ENCODE measurements at places on chromosomes 5 and 9.

- peak; percentile 53 for DNase-seq
Measured at GRCh38 chr5:9545992-9546851, at the start of gene SEMA5A. Gene SEMA5A, minus strand, starts transcription at chr5:9546075. Its CDS starts 166,129 bp downstream, at chr5:9379946.

GRCh38 chr9:136239135-136239982 is 6.3 kb downstream of the QSOX2 start:
- DNase-seq = no peak

DNA sequence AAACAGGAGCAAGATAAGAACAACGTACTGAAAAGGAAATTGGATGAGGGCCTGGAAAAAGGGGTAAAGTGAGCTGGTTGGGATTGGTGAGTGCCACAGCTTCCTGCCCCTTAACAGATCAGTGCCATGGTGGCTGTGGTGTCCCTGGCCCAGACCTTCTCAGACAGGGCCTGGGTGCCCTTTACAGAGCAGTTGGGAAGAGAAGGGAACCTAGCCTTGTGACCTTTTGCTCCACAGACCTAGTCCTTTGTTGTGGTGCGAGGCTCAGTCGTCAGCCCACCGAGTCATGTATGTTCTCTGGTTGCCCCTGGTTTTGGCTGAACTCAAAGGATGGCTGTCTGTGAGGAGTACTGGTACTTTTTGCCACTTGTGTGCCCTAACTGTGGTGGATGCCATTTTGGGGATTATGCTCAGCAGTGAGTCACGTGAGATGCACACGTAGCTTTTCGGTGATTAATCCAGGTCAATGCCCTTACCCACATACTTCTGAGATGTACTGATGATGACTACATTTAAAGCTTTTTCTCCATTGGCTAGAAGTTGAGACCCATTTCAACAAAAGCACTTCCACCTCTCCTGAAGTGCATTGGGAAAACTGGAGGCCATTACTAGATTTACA is 48.4 kb downstream of the EXOSC2 start:
- DNase-seq = no peak

DNA sequence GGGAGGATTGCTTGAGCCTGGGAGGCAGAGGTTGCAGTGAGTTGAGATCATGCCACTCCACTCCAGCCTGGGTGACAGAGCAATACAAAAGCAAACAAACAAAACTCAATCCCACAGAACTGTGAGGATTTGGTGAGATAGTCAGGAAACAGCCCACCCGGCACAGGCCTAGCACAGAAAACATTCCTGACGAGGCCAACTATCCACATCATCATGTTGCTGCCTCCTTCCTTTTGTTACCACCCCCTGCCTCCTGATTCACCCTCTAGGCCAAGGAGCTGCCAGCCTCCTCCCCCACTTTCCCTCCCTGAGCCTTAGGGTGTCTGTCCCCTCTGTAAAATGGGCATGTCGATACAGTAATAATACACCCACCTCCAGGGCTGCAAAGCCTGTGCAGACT is 39.0 kb downstream of the STK10 start:
- DNase-seq = no peak

DNA sequence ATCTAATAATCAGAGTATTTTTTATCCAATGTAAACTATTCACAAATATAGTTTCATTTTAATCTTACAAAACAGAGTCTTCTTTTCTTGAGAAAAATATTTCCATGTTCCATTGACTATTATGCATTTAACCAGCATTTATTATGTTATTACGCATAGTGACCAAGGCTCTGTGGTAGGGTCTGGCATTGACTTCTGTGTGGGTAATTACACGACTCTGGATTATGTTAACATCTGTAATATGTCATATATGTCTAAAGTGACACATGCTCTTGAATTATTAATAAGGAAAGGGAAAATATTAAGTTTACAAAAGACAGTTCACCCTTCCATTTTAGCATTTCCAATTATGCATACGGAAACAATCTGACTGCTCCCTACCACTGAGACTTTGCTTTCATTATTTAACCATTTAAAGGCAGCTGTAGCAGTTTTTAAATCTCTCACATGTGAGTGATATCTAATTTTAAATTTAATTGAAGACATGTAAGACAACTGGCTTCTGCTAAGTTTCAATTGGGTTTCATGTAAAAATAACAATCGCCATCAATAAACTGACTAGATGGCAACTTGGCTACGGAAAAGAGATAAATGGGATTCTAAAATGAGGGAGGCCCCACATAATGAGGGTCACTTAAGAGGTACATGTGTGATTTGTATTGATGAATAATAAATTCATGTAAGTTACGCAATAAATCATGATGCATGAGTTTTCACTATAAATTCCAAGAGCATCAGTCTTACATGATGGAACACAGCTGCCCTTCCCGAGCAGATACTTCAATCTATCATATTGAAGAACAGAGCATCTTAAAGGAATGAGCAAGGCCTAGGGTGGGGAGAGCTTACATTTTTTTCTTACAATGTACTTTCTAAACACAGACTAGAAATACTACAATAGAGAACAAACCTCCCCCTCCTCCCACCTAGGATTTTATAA is 1056.8 kb downstream of the MAT2B start:
- no peak for DNase-seq

DNA sequence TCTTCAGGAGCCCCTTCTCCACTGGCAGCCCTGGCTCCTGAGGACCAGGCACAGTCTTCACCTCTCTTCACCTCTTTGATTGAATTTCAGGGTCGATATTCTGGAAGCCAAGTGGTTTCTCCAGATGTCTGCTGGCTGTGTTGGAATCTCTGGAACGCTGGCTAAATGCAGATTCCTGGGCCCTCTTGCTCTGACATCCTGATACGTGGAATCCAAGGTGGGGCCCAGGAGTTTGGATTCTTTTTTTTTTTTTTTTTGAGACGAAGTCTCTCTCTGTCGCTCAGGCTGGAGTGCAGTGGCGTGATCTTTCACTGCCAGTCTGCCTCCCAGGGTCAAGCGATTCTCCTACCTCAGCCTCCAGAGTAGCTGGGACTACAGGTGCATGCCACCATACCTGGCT is 26.8 kb upstream of the IER5L start:
- DNase-seq = no peak

DNA sequence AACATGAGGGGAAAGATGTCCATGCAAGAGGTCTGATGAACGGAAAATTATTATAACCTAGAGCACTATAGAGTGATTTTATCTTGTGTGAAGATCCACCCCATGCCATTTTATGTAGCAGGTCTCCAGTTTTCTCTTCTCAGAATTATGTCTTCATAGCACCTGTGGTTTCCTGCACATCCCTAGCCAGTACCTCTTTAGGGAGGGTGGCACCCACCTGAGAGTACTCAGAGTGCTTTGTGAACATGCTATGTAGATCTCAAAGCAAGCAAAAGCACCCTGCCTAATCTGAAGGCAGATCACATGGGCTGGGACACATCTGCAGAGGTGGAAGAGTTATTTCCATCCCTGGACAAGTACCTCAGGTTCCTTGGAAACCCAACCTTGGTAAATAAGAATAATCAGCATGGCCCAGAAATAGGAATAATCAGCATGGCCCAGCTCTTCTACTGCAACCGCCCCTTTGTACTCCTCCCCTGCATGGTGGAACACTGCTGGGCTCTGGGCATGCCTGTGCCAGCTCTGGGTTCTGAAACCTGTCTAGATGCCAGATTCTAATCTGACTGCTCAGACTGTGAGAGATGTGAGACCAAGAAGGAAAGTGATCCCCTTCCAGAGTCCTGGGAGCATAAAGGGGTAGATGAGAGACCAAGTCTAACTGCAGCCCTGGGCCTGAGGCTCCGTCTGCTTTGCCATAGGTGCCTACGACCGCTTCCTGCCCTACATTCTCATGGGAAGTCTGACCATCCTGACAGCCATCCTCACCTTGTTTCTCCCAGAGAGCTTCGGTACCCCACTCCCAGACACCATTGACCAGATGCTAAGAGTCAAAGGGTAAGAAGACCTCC is 23.7 kb downstream of the SLC22A5 start:
- DNase-seq = no peak

DNA sequence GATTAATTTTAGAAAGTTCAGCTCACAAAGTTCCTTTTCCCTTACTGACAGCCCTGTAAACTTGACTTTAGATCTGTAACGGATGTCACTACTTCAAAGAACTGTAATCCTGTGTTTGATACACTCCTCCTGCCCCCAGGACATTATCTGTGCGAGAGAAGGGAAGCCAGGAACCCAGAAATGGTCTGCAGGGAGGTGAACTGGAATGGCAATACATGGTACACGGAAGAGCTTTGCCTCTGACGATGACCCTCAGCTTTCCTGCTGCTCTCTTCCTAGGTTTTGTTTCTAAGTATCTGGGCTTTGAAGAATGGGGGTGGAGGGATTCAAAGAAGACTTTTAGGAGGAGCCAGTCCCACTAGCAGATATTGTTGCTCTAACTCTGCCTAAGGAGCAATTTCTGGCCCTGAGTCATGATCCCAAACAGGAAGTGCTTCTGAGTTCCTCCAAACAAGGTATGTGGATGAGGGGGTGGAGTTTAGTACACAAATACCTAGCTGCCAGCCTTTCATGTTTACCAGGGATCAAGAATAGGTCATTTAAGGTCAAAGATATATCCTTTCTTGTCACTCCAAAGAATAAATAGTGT is 43.4 kb upstream of the TMC1 start:
- no peak for DNase-seq

- peak; percentile 68 for DNase-seq
Measured at GRCh38 chr5:122701640-122702523, 73.0 kb upstream of the SNX2 start.

GRCh38 chr5:107476783-107477182 is 194.0 kb downstream of the EFNA5 start:
- peak; percentile 61 for DNase-seq

GRCh38 chr5:180803181-180804128 is 849 bp upstream of the MGAT1 start:
- DNase-seq = peak; percentile 87

GRCh38 chr9:4263591-4263990 is 36.3 kb downstream of the GLIS3 start:
- no peak for DNase-seq

GRCh38 chr5:35859101-35859661 is 2.5 kb downstream of the IL7R start:
- peak; percentile 59 for DNase-seq

DNA sequence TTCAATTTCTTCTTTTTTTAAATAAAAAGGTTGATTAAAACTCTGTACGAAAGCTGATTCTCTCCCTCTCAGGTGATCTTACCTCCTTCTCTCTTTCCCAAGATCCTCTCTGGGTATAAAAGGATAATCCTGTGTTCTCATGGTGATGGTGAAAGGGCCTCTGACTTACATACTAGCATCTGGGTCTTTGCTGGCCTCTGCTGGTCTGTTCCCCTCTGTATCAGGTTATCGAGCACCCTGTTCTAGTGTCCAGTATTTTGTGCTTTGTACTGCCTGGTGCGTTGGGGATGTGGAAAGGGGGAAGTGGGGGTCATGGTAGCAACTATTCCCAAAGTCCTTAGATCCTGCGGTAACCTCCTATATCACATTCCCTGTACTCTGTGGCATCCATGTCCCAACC is 328.9 kb downstream of the NR2F1-AS1 start:
- DNase-seq = no peak

DNA sequence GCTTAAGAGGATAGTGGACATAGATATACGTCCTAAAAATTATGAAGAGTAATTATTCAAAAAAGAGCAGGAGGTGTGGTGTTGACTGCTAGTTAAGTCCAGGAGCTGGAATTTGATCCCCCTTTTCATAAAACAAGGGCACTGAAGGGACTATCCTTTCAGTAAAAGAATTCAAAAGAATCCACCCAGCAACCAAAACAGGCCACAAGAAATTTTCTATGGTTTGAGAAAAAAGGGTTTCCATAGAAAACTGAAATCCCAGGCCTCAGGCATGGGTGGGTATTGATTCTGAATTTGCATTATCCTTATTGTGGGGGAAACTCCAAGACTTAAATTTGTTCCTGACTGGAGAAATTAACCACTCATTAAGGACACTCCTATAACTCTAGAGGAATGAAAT is 269.0 kb upstream of the MPDZ start:
- no peak for DNase-seq

DNA sequence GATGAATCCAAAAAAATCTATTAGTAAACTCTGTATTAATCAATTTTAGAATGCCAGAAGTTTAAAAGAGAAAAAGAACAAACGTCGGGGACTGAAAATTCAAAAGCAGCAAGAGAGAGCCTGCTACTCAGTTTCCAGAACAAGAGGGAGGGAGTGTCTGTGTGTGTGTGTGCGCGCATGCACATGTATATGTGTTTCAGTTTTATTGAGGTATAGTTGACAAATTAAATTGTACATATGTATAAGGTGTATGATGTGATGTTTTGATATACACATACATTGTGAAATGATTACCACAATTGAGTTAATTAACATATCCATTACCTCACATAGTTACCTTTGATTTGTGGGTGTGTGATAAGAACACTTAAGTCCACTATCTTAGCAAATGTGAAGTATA is 27.6 kb upstream of the GRAMD2B start:
- DNase-seq = no peak

DNA sequence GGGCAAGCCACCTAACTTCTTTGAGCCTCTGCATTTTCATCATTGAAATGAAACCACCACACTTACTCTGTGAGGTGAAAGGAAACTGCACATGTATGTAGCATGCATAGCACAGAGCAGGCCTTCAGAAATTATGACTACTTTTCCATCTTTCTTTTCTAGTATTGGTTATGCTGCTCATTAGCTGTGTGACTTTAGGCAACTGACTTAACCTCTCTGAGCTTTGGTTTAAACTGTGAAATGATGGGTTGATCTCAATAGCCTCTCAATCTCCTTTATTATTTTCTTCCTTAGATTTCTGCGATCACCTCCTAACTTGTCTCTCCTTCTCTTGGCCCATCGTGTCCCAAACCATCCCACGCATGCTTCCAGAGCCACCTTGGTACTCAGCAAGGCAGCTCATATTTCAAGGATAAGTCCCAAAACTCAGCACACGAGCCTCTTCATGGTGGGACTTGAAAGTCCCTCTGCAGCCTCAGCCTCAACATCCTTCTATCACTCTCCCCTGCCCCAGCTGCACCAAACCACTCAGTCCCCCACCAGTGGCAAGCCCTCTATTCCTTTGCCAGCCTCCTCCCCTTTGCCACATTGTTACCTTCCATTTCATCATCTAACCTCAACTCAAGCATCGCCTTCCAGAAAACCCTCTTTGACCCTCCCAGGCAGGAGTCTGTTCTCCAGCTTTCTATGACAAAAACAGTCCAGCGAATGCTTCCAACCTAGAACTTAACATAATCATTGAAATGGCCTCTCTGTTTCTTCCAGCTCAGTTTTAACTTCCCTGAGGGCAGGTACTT is 60.3 kb upstream of the DNAH5 start:
- DNase-seq = no peak

DNA sequence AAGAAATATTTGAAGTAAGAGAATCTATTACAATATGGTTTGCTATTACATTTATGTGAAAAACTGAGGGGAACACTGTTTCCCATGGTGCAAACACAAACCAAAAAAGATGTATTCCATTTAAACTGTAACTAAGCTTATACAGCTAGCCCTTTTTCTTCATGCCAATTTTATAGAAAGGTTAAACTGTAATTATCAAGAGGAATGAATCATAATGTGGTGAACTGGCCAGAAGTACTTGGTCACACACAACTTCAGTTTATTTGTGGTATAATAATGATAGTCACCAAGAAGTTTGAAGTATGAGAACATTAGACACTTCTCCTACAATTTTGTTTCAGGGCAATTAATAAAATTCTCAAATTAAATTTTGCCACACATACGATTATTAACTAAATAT is 177.9 kb downstream of the XRCC4 start:
- no peak for DNase-seq

- no peak for DNase-seq
Measured at GRCh38 chr9:71465392-71465791, 302.9 kb downstream of the CEMIP2 start.

GRCh38 chr5:123209502-123210027 is 120.5 kb downstream of the PRDM6 start:
- DNase-seq = no peak
